Cortex of kidney (tissue), 1 donor: ENCODE measurements at places on chromosomes 6 and 20.

- no peak for DNase-seq
Observed at GRCh38 chr6:37636801-37637561, 60.7 kb downstream of the MDGA1 start.

GRCh38 chr20:16387666-16388065 is 185.6 kb downstream of the KIF16B start:
- DNase-seq = no peak

- no peak for DNase-seq
Observed at GRCh38 chr6:14711056-14711703, 534.7 kb upstream of the JARID2 start.

GRCh38 chr6:90544081-90544480 is 42.8 kb downstream of the MAP3K7 start:
- DNase-seq = no peak

GRCh38 chr6:107491138-107491609 is 1.3 kb downstream of the SOBP start:
- DNase-seq = no peak

GRCh38 chr6:167708501-167709094 is 118.1 kb upstream of the AFDN start:
- DNase-seq = no peak

GRCh38 chr6:82251942-82252341 is 4.4 kb upstream of the IBTK start:
- DNase-seq = no peak

DNA sequence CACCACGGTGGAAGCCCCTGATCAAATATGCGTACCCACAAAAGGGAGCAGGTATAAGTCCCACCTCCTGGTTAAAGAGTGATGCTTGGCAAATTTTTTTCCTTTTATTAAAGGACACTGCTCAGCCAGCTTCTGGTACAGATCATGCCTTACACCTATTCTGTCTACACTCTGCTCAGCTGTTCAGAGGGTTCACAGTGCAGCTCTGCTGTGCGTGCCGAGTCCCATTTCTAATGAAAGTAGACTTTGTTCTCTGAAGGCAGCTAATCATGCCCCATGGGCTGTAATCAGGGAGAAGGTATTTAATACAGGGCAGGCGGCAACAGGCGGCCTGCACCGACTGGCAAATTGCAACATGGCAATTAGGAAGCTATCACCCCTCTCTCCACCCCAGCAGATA is 16.3 kb downstream of the LRRC73 start:
- no peak for DNase-seq

GRCh38 chr6:158987657-158988056 is 12.3 kb downstream of the RSPH3 start:
- no peak for DNase-seq

- no peak for DNase-seq
Observed at GRCh38 chr6:41406728-41407489, 71.5 kb downstream of the NCR2 start.

GRCh38 chr6:139955366-139956155 is 581.1 kb upstream of the CITED2 start:
- DNase-seq = no peak

- no peak for DNase-seq
Observed at GRCh38 chr6:47267301-47267700, 42.4 kb downstream of the TNFRSF21 start.

DNA sequence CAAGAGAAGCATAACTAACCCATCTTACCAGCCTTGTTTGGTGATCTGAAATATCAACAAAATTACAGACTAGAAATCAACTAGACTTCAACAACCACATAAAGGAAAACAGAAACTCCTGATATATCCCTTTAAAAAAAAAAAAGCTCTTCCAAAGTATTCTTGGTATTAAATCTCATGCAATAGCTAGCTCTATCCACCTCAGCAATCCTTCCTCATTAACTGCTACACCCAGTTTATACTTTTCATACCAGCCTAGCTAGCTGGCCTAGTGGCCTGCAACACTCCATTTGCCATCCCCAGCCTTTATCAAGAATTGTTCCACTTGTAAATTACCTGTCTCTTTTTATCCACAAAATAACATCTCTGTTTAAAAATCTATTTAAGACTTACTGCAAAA is 69.0 kb downstream of the BACH2 start:
- DNase-seq = no peak
